ENCODE measurements at places on chromosomes 2 and 18.

DNA sequence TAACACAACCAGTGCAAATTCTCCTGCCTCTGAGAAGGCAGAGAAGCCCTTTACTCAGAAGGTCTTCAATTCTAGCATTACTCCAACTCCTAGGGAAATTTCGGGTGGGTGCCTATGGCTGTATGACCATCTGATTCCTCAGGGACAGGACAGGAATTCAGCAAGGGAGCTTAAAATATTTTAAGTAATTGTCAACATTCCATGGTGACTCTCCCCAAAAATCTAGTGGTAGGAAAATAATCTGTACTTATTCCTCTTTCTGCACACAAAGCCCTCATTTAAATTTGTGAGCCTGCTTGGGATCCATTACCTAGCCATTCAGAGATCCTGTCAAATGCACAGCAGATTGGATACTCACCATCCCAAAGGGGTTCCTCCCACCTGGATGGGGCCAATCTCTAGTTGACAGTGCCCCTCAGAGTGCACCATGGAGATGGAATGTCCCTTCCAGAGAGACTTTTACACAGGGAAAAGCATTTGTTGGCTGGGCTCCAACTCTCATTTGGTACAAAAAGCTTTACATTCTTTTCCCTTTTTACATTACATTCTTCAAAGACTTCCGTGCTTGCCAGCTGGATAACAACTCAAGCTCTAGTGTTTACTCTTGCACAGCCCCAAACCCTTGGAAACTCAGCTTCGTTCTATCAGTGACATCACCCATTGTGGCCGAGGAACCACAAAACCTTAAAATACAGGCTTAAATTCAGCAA is 3.1 kb upstream of the TMEM150A start:
- no peak for DNase-seq

- DNase-seq = no peak
Measured at GRCh38 chr2:232336981-232337720, 41.4 kb upstream of the ALPP start.

GRCh38 chr2:144753416-144753815 is 233.5 kb upstream of the ZEB2 start:
- DNase-seq = no peak

DNA sequence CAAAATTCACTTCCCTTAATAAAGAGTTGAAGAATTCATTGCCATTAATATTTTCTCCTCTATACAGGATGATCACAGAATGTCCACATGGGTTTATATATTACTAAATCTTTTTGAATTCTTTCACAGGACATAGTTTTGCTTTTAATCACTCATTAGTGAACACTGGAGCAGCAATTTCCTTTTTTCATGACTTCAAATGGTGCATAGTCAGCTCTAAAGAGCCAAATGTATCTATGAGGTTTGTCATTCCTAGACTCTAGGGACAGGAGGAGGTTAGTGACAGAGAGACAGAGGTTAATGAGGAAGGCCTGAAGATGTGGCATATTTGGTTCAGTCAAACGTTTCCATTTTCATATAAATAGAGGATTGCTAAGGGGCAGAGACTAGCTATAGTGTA is 111.8 kb downstream of the FSHR start:
- DNase-seq = no peak

All from activated CD4-positive, alpha-beta T cell treated with anti-CD3 and anti-CD28 coated beads, Interleukin-2, Interleukin-6, amounts not matched to agents 100 ng/mL and 50 ng/mL, durations not matched to agents 16 hours and 8 hours (primary cell).